Naive thymus-derived CD8-positive, alpha-beta T cell (primary cell): ENCODE measurements at places on chromosomes 1 and 21.

DNA sequence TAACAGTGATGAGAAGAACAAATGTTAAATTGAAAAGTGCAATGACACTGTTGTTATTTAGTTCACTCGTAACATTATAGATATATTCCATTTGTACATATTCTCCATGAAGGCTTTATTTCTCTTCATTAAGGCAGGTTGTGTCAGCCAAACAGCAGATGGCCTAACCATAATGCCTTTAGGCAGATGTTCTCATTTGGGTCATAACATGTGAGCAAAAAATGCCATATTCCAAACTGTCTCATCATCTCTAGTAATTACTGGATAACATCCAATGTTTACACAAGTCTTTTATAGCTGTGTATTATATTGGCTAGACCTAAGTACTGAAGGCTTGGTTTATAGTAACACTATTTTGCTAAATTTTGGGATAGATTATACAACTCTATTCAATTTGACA is 87.2 kb upstream of the CHODL start:
- no peak for DNase-seq

GRCh38 chr1:58460469-58460868 is 86.1 kb downstream of the OMA1 start:
- no peak for DNase-seq

- peak; percentile 91 for DNase-seq
Measured at GRCh38 chr1:1063945-1064831, 9.9 kb downstream of the RNF223 start.

- DNase-seq, result no peak
Measured at GRCh38 chr1:7783178-7783711, 846 bp upstream of the PER3 start.

DNA sequence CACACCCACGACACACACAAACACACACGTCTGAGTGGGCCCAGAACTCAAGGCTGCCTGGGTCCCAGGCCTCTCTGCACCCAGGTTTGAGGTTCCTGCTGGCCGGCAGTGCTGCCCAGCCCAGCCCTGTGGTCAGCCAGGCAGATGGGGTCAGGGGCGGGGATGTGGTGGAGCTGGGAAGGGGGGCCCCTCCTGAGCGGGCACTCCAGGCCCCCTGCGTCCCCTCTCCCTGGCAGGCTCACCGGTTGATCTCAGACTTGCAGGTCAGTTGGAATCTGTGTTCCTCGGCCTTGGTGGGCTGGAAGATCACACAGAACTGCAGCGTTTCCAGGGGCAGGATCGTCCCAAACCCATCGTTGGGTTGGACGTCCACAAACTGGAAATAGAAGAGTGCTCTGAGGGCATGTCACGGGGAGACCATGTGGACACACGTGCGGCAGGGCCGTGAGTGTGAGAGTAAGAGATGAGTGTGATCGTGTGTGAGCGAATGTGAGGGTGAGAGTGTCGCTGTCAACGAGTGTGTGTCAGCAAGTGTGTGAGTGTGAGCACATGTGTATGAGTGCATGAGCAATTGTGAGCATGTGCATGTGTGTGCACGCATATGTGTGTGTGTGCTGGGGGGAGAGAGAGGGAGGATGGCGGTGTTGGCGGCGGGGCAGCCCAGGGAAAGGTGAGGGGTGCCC is 19.7 kb upstream of the TMEM52 start:
- no peak for DNase-seq

GRCh38 chr1:50917138-50918137 is 42.6 kb downstream of the FAF1 start:
- DNase-seq, result no peak

- DNase-seq, result no peak
Measured at GRCh38 chr1:170970256-170970655, 34.9 kb downstream of the MROH9 start.

GRCh38 chr1:204102739-204103430 is 30.0 kb downstream of the SOX13 start:
- DNase-seq, result no peak

GRCh38 chr1:113784104-113784779 is 25.0 kb upstream of the PHTF1 start:
- no peak for DNase-seq

GRCh38 chr1:61237659-61238358 is 155.4 kb downstream of the NFIA start:
- DNase-seq, result no peak

DNA sequence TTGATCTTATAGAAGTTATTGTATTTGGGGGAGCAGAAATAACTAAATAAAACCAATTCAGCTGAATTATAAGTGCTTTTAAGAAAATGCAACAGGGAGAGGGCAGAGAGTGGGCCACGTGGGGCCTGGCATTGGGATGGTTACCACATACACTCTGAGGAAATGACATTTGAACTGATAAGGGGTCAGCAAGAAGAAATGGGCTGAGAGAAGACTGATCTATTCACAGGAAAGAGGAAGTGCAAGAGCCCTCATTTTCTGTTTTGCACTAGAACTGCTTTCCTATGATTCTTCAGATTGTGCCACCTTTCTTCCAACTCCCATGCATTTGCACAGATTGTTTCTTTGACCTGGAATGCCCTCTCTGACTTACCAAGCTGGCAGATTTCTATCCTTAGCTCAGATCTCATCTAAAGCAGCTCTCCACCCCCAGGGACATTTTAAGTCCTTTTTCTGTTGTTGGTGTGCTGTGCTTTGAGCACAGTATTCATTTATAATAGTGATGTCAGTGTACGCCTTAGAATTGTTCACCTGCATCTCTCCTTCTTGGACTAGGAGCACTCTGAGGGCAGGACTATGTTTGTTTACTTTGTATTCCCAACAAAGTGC is 115.9 kb downstream of the FGGY start:
- no peak for DNase-seq

DNA sequence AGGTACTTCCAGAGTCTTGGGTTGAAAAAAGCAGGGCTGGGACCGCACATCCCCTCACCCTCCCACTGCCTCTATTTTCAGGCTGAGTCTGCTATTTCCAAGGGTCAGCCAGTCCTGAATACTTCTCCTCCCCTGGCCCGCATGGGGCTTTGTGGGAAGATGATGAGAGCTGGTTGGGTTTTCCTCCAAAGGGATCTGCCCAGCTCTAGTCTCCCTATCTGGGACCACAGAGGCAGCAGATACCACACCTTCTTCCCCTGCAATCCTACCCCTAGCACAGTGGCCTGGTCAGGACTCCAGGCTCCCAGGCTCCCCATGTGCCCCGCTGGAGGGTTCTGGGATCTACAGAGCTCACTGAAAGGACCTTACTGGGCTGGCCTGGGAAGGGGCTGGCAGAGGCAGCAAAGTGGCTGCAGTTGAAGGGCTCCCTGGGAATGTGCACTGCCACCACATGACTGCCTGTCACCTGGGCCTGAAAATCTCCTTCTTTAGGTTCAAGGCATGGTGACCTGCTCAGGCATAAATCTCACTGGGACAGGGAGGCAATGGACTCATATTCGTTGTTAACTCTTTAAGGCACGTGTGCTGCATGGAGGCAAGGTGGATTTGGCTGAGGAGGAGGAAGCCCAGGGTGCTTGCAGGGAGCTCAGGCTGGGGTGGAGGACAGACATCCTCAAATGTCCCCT is 13.1 kb downstream of the CACNA1S start:
- DNase-seq, result no peak

DNA sequence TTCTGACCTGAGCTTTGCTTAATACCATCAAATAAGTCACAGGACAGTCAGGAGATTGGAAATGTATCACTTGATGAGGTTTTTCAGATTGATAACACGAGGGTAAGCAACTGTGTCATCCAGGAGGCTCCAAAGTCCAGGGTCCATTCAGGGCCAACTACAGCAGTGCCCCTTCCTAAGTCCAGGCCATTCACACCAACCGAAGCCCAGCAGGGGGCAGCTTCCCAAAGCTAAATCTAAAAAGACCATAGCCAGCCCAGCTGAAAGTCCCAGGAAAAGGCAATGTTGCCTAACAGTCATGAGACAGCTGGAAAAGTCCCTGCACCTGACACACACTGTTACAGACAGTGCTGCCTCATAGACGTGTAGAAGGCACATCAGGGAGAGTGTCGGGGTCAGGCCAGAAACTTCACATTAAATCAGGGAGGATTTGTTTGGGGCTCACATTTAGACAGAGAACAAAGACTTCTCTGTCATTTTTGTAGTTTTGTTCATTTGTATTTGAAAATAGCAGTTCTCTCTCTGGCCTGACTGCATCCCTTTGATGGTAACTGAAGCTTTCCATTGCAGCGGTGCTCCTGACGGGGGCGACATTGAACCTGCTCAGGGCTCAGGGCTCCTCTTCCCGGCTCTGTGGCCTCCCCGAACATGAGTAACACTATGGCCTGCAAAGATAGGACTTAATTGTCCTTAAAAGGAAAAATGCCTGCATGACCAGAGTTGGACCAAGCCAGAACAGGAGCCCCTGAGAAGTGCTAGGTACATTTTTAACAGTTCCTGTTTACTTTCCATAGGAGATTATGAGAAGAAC is 200.4 kb downstream of the NRIP1 start:
- DNase-seq, result no peak

DNA sequence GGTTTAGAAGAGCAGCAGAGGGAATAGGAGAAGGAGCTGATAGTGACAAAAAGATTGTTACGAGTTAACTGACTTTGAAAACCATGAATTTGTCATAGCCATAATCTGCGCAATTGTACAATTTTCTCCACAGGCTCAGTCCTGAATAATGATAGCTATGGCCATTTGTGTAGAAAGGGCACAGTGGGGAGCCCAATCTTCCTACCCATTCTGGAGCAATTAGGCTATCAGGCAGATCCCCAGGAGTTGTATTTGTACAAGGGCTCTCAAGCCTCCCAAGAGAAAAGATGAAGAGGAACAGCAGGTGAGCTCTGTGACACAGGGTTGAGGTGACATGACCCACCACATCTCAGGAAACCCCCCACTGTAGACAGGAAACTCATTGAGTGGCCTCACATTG is 42.1 kb upstream of the SAMD13 start:
- no peak for DNase-seq

DNA sequence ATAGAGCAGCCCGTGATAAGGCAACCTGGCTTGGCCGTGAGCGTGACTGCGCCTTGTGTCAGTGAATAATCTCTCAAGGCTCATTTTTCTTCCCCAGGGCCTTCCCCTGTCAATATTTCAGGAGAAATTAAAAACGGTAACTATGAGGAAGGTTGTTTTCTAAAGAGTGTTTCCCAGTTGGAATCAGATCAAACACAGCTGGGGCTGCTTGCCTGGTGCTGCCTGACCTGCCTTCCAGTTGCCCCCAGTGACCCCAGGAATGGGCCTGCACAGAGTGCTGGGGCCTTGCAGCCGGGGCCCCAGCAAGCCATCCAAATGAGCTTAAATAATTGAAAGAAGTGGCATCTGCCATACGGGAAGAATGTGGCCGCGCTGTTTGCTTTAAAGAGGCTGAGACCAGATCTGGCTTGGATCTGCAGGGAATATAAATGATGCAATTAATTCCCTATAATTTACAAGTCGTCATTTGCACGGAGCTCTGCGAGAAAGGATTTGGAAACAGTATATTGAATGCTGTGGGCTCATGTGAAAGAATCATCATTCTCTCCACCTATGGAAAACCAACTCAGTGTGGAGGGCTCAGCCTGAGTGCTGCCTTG is 203.9 kb downstream of the C1orf94 start:
- no peak for DNase-seq
